ENCODE measurements at places on chromosomes 3 and 15. TPM values are rescaled to one million over a fixed set of nuclear protein-coding genes. Genes with fewer than 3 reads are reported as not detected.

CHRNA3 gene
- not detected for total RNA-seq

RTP1 gene
- total RNA-seq = not detected

SYNM gene
- 10.2 TPM for total RNA-seq

PLA2G4F gene
- total RNA-seq = not detected
